Urinary bladder (tissue), 4 donors: ENCODE measurements at places on chromosomes 11 and 22. TPM values are rescaled to one million over a fixed set of nuclear protein-coding genes. Genes with fewer than 3 reads are reported as not detected.

Gene FAM111A
- polyA plus RNA-seq: 12.4 TPM

Gene RAB39A
- 0.27 TPM for polyA plus RNA-seq

Gene PEX16
- polyA plus RNA-seq: 41.5 TPM

Gene KRTAP5-11
- not detected for polyA plus RNA-seq

- no peak for DNase-seq
These were observed 21.6 kb upstream of the MUC15 start for GRCh38 chr11:26593691-26594090.

DNA sequence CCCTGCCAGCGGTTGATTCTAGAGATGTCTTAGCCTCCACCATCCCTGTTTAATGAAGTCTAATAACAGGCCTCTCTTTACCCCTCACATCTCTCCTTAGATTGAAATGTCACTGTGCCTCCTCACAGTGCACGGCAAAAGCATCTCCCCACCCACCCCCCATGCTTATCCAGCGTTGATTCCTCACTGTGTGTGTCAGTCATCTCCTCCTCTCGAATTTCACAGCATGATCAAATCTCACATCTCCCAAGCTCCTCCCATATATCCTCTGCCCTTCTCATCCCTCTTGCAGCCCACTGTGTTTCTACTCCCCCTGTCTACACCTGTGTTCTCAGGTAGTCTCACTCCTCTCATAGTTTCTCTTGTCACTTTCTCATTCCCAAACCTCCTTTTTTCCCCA is 84.6 kb downstream of the DBX1 start:
- DNase-seq: no peak

- DNase-seq: no peak
These were observed 150.7 kb downstream of the PKNOX2 start for GRCh38 chr11:125315079-125315740.

DNA sequence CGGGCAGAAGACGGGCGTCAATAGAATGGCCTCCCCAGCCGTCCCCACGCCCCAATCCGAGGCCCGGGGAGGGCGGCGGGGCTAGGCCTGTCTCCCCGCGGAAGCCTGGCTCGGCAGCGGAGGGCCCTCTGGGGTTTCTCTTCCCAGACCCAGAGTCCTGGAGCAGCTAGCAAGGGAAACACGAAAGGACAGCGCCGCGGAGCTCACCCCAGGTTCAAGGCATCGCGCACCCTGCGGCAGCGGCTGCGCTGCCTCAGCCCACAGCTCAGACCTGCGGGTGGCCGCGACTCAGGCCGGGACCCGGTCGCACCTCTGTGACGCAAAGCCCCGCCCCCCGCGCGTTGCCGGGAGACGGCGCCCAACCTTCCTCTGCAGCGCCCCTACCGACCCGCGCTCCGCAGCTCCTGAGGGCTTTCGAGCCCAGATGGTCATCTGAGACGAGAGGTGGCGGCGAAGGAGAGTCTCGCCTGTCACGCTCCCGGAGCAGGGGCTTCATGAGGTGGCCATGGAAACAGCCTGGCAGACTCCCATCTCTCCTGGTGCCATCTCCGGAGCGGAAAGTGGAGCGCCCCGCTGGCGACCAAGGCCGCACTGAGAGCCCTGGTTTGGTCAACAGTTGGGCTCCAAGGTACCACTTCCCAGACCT is at the start of gene RNF141:
Gene RNF141, minus strand, starts transcription at position 273 of the 646 bp plus-strand sequence. CDS start 7,029 bp downstream, outside the sequence.
- peak; percentile 85 for DNase-seq

DNA sequence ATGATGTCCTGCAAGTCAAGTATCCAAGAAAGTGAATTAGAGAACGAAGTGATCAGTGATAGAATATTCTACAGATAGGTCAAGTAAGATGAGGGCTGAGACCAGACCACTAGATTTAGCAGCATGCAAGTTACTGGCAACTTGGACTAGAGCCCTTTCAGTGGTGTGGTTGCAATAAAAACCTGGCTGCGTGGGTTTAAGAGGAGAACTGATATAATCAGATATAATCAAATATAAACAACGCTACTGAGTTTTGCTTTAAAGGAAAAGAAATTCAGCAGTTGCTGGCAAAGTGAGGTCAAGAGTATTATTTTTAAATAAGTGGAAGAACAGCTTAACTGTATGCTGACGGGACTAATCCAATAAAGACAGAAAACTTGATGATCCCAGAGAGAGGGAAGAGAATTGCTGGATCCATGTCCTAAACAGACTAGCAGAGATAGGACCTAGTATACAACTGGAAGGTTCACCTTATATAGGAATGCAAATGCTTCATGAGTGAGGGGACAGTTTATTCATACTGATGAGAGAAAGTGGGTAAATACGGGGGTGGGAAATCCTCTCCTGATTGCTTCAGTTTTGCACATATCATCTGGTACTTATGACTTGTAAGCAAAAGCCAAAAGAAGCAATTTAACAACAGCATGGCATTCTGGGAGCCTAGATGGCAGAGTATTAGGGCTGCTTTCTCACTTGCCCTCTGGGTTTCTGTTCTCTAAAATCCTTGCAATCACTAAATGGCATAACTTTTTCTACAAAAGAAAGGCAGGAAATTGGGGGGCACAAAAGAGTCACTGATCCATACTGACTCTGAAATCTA is 146.2 kb downstream of the RBFOX2 start:
- no peak for DNase-seq

DNA sequence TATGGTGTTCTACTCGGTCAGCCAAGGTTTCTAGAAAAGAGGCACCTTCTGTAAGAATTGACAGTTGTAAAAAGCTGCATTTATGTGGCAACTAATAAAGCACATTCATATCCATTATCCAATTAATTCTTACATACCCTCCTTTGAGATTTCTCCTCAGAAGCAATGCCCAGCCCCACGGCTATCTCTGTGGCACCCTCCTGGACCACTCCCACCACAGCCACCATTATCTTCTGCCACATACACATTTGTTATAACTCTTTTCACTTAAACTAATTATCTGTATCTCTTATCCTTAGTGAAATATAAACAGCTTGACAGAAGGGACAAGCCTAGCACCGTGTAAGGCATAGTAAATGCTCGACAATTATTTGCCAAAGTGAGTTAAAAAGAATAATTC is 48.5 kb downstream of the PAK1 start:
- no peak for DNase-seq

DNA sequence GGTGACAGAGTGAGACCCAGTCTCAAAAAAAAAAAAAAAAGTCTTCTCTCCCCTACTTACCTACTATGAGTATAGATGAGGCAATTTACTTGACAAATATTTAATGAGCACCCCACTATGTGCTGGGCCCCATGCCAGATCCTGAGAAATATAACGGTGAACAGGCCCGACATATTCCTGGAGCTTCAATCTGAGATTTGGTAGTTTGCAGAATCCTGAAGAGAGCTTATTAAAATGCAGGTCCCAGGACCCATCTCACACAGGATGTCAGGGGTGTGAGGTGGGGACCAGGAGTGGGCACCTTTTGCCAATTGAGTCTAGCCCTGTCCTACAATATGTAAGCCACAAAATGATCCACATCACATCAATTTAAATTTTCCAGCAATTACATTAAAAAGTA is 44.0 kb downstream of the KCNJ4 start:
- no peak for DNase-seq

- no peak for DNase-seq
These were observed 29.6 kb upstream of the MMP20 start for GRCh38 chr11:102654761-102655160.

DNA sequence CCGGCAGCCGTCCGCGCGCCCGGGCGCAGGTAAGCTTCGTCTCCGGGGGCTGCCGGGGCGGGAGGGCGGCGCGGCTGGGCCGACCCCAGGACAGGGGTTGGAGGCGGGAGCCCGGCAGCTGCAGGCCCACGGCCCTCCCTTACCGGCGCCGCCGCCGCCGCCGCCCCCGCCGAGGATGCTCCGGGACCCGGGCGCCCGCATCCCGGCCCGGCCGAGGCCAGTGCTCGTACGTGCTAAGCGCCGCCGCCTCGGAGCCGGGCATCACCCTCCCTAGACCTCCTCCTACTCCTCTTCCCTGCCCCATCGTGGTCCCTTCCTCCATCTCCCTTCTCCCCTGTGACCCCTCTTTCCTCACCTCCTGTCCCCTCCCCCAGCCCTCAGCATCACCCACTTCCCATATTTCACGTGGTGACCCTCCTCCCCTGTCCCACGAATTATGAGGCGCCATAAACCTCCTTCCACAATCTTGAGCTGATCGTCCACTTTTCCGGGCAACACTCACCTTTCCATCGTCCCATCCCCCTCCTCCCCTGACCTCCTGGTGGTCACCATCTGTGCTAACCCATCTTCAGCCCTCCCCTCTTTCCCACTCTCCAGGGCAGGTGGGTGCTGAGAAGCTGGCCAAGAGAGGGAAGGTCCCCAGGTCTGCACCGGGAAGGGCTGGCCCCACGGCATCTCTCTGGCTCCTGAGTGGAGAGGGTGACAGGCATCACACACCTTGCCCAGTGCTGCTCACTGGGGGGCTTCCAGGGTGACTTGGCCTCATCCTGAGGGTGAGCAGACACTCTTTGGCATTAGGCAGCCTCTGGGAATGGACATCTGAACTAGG is 612 bp downstream of the ASPHD2 start:
- no peak for DNase-seq

- DNase-seq: no peak
These were observed 11.8 kb downstream of the UPB1 start for GRCh38 chr22:24506802-24507438.

DNA sequence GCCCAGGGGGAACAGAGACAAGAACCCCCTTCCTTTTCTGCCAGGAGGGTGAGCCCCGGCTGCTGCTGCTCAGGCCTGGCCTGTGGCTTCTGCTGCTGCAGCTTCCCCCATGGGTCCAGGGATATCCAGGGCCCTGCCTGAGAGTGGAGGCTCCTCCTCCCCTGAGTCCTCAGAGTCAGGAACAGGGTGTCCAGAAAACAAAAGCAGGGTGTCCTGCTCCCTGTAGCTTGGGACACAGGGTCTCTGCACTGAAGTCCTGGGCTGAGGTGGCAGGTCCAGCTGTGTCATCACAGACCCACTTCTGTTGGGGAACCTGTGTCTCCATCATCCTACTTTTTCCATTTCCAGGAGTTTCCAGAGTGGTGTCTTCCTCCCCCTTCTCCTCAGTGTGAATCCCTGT is 76.1 kb downstream of the ZNF280B start:
- DNase-seq: no peak

DNA sequence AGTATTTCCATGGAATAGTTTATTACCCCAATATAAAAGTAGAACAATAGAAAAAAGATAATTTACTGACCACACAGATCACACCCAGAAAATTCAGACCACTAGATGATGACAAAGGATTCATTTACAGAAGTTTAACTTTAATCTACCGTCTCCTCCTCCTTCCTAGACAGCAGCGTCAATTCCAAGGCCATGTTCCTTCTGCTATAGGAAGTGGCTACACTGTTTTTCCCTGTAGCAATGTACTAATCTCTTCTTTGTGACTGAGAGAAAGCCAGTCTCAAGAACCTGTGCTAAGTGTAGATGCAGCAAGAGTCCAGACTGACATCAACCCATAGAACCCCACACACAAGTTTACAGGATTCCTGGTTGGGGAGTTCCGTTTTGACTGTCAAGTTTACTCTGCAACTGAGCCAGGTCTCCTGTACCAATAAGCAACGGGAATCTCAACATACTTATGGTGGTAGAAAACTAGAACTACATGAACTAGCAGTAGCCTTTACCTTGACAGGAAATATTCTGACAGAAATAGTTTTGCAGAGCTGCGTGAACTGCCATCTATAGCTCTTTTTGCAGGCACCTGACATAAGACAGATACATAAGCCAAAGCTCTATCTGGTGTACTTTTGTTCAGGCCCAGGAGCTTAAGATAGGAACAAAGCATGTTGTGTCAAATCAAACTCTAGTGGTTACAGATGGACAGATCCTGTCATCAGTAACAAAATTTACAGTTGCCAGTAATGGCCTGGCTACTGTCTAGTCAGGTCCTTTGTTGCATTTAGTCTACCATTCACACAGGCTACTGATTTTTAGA is 42.9 kb downstream of the MRTFA start:
- no peak for DNase-seq

GRCh38 chr22:27836181-27836580 is 34.6 kb upstream of the MN1 start:
- DNase-seq: no peak

DNA sequence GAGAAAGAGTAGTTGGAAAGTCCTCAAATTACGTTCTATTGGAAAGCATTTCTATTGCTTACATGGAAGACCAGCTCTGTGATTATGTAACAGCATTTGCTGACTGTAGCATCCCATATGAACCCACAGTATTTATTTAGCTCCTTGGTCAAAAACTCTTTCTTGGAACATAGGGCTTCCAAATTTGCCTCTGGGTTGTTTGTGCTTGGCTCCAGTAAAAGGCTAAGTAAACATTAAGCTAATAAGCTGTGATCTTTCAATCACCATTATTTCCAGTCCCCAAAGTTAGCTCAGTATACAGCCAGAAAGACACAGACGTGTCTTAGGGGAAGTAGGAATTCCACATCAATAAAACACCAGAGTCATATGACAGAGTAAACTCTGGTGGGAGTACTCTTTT is 668.8 kb downstream of the DLG2 start:
- DNase-seq: no peak

DNA sequence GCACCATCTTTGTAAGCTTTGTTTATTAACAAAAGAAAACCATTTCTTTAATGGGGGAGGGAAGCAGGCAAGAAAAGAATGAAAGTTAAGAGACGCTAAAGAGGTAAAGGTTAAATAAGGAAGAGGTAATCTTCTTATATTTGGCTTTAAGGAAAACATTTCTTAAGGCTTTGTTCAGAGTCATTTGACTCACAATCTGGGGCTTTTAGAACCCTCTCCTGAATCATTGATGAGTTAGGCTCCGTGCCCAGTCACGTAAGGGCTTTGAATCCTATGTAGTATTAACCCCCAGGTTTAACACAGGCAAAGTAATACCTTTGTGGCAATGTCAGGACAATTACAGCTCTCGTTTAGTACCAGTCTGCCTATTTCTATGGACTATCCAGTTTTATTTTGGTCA is 26.1 kb downstream of the MADD start:
- no peak for DNase-seq

DNA sequence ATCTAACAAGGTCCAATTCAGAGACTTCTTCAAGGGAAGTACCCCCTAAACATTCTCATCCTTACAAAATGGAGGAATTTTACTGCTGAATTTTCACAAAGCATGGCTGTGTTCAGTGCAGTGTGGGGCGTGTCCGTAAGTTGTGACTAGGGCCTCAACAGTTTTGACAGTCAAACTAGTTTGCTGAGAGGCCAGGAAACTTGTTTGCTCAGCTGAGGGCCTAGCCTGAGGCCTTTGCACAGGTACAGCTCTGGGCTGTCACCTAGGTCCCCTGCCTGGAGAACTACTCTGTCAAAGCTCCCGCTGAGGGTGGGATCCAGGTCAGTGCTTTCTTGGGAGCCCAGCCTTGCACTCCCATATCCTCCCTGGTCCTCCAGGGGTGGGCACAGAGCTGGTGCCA is 27.9 kb downstream of the TCP11L1 start:
- DNase-seq: no peak
